ENCODE measurements at places on chromosomes 2 and 18.

GRCh38 chr2:85812094-85812735 is 58.4 kb downstream of the ATOH8 start:
- no peak for DNase-seq

GRCh38 chr18:8562919-8563318 is 46.3 kb upstream of the RAB12 start:
- no peak for DNase-seq

DNA sequence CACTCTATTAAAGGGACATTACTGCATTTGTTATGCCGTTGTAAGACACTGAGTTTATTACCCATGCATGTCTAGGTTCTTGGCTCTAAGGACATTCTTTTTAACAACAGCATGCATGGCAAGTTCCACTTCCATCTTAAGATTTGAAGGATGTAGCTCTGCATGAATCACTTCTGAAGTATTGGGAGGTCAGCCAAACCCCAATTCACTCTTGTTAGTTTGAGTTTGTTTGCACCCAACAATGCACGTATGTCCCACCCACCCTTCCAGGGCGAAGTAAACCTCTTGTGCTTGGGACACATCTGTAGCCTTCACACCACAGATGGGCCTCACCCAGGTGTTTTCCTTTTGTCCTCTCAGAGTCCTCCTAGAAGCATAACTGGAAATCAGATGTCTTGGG is 5.6 kb upstream of the LAMA3 start:
- DNase-seq = no peak

- no peak for DNase-seq
Observed at GRCh38 chr2:21910832-21911507, 787.2 kb downstream of the TDRD15 start.

DNA sequence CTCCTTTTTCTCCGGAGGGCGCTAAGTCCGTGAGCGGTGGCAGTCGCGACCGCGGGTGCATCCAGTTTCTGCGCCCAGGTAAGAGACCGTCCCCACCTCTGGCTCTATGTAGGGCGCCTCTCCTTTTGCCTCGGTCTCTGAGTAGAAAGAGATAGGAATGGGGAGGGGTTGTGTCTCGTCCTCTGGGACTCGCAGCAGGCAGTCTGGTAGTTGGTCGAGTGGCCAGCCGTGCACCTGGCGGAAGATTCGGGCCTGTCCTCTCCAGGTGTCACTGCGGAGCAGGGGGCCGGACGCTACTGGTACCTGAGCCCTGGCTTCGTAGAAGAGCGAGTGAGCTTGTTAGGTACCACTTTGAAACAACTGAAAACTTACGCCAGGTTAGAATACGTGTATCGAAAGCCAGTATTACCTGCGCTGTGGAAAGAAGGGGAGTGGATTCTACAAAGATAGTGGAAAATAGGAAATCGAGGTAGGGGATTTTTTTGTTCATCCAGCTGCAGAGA is 403 bp downstream of the MAP2 start:
- DNase-seq = peak; percentile 55

DNA sequence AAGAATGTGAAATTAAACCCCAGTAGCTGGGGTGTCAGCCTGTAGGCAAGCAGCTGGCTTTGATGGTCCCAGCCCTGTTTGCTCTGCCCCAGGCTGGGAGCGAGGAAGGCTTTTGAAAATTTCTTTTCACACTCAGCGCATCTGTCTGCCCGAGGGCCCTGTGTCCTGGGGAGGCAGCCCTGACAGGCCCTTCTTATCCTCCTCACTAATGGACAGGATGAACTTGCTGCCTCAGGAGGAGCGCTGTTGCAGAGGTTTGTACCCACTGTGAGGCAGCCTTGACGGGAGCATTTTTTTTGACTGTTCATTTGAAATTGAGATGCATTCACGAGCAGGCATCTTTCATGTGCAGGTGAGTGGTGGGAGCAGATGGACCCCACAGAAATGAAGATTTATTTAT is 62.4 kb downstream of the SERPINB8 start:
- DNase-seq = no peak

GRCh38 chr2:2524348-2524941 is 193.4 kb upstream of the MYT1L start:
- DNase-seq = no peak

- no peak for DNase-seq
Observed at GRCh38 chr18:28284132-28284531, 107.2 kb upstream of the CDH2 start.

GRCh38 chr2:67824186-67824585 is 238.6 kb downstream of the C1D start:
- DNase-seq = no peak

DNA sequence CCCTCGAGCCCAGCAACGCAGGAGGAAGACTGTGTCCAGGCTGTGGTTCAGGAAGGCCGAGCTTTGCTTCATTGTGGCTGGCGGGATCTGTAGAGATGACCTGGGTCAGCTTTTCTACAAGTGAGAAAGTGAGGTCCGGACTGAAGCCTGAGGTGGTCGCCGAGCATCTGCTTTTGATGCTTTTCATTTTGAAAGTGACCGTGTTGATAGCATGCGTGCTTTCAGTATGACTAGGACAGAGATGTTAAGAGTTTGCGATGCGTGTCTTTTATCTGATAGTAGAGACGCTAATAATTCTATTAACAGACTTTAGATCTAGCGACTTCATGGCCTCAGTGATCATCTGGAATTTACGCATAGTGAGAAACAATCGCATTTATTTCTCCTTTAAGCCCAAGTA is 28.1 kb downstream of the CTDP1 start:
- no peak for DNase-seq

- no peak for DNase-seq
Observed at GRCh38 chr18:77035380-77036187, 97.0 kb downstream of the MBP start.

DNA sequence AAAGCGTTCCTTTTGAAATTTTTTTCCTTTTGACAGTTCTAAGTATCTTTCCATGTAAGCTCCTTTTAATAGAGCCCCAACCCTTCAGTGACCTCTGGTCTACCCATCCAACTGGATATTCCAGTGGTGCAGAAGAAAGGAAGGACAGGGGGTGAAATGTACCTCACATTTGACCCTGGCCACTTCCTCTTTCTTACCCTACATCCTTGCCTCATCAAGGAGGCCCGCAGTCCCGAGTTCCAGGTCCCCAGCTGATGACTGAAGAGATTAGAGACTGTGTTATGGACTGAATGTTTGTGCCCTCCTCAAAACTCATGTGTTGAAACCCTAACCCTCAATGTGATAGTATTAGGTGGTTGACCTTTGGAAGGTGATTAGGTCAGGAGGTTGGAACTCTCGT is 158.1 kb downstream of the RBM43 start:
- no peak for DNase-seq

GRCh38 chr2:185952100-185952499 is 213.5 kb downstream of the FSIP2 start:
- DNase-seq = no peak

GRCh38 chr2:86806059-86806857 is 15.5 kb upstream of the CD8A start:
- DNase-seq = no peak

- DNase-seq = peak; percentile 59
Observed at GRCh38 chr2:145380436-145381017, 860.6 kb upstream of the ZEB2 start.

DNA sequence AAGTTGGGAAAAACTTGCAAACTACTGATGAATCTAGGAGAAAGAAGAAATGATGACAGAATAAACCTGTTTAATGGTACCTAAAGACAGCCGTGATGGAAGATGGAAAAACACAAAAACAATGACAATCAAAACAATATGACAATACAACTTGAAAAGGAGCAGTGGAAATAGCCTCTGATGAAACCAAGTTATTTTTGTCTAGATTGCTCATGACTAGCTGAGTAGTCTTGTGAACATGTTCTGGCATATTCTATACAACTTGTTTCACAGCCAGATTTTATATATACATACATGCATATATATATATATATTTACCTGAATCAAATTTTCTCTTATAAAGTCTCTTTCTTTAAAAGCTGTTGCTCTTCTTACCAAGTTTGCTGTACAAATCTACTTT is 439.1 kb downstream of the TGIF1 start:
- no peak for DNase-seq

- no peak for DNase-seq
Observed at GRCh38 chr18:77131652-77132368, 773 bp downstream of the MBP start.

DNA sequence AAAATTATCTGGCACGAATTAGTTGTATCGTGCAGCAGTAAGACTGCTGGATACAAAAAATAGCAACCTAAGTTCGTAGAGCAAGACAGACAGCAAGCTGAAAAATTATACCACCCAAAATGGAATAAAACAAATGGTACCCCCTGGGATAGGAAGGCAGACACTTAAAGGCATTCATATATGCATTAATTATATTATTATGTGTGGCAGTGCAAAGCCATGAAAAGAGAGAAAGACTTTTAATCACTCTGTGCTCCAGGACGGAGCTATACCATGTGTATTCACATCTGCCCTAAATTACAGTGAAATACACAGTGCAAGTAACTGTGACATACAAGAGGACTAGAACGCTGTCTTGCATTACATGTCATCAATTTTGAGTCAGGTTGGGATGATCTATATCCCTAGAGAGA is 235.9 kb downstream of the GULP1 start:
- DNase-seq = no peak

DNA sequence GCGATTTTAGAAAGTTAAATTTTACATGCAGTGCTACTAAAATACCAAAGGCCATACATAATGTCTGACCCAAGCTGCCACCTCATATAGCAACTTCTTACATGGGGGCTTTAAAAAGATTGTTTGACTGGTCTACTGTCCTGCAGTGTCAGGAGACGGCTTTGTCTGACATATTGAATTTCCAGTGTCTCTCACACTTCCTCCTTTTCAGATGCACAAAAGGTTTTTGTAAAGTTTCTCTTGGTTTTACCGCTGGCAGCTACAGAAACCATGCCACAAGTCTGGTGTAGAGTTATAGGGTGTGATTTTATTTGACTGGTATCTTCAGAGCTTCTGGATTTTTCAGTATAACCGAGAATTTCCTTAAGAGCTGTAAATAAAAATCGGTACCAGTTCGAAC is 1.1 kb upstream of the ASAP2 start:
- no peak for DNase-seq

GRCh38 chr2:38298539-38298938 is 78.5 kb downstream of the ATL2 start:
- no peak for DNase-seq

DNA sequence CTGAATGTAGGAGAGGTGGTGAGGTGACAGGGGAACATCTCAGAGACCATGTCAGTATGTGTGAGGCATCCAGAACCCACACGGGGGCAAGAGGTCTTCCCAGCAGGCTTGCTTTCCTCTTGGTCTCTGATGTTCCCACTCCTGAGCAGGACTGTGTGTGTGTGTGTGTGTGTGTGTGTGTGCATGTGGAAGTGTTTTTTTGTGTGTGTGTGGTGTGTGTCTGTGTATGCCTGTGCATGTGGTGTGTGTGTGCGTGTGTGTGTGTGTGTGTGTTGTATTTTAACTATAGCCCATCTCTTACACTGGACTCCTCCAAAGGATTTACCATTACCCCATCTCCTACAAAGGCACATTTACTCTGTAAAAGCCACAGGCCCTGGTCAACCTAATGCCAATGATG is 40.4 kb downstream of the SLC4A5 start:
- no peak for DNase-seq

DNA sequence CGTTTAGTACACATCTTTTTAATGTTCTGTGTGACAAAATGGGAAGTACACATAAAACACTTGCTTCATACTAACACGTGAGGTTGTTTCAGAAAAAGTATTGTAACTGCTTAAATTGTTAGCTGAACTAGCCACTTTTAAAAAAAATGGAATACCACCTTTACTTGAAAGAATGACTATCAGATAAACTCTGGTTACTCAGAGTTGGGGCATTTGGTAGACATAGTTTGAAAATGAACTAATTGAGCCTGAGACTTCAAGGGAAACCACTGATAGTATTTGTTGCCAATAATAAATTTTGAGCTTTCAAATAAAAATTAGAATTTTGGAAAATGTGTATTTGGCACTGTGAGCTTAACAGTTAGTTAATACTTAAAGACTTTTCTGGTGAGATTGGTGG is 103.0 kb upstream of the FBXO11 start:
- no peak for DNase-seq

All from NCI-H2171 (cell line).